ENCODE measurements at places on chromosomes 5 and 9.
A peak's percentile ranks its signal among the peaks of the same experiment; 100 is the strongest.

- DNase-seq: no peak
Observed at GRCh38 chr5:80644900-80645299, 9.6 kb upstream of the MSH3 start.

DNA sequence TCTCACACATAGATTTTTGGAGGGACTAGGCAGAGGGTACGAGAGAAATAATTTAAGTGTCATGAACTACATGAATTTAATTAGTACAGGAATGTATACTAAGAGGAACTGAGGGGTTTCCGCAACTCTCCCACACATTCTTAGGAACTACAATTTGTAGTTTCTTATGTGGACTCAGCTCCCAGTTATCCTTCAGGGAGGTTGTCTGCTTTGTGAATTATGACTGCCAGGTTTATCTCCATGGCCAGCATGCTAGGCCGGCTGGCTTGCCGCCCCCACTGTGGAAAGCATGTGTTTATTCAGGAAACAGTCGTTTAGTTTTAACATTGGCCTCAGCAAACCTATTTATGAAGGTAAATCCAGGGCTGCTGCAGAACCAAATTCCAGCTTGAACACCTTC is 415.0 kb downstream of the KCTD16 start:
- no peak for DNase-seq

DNA sequence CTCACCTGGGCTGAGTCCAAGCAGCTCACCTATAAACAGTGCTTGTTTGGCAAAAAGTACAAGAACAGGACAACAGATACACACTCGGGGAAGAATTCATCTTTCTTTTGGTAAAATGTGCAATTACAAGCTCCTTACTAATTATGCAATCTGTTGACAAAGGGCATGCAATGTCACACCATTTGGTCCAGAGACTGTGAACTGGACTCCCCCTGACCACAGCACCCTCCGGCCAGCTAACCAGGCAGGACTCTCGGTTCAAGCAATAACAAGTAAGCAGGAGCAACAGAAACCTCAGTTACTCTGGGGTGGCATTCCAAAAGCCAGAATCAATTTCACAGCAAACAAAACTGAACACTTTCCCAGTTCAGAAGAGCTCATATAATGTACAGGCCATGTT is 113.8 kb downstream of the GNAQ start:
- no peak for DNase-seq

DNA sequence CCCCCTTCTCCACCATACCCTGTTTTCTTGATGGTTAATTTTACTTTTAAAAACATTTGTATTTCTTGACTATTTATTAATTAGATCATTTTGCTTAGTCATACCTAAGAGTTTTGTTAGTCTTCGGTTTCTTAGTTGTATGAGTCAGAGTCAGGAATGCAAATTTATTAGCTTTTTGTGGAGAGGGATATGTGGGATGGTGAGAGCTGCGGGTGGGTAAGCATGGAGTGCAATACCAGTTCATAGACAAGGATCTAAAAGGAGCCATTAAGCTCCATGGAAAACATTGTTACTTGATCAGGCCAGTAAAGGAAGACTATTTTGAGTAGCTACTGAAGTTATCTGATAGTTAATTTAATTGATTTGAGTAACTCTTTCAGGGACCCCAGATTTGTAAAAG is 77.5 kb downstream of the ZSWIM6 start:
- DNase-seq: no peak

GRCh38 chr5:146340260-146341081 is 1.8 kb downstream of the POU4F3 start:
- DNase-seq: peak; percentile 81

DNA sequence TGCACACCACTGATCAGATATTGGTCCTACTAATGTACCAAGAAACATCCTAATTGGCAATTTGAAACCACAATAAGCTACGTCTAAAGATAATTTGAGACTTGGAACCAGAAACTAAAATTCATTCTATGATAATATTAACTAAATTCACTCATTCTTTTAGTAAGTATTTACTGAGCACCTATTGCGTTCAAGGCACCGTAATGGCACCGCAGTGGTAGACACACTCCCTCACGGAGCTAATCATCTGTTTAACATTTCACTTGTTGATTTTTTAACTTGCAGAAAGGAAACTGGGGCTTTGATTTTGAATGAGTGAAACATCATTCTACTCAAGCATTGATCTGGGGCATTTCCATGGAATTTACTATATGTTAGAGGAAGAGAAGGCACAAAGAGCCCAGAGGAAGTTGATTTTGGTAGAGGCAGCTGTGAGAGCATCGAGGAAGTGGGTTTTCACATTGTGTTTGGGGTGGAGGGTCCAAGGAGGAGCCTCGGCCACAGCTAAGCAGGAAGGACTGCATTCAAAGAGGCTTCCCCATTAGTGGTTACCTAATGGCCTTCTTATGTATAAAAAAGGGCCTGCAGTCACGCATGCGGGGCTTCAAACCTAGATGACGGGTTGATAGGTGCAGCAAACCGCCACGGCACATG is 7.1 kb downstream of the RAPGEF1 start:
- DNase-seq: no peak

- no peak for DNase-seq
Observed at GRCh38 chr5:33793276-33793675, 98.5 kb downstream of the ADAMTS12 start.

DNA sequence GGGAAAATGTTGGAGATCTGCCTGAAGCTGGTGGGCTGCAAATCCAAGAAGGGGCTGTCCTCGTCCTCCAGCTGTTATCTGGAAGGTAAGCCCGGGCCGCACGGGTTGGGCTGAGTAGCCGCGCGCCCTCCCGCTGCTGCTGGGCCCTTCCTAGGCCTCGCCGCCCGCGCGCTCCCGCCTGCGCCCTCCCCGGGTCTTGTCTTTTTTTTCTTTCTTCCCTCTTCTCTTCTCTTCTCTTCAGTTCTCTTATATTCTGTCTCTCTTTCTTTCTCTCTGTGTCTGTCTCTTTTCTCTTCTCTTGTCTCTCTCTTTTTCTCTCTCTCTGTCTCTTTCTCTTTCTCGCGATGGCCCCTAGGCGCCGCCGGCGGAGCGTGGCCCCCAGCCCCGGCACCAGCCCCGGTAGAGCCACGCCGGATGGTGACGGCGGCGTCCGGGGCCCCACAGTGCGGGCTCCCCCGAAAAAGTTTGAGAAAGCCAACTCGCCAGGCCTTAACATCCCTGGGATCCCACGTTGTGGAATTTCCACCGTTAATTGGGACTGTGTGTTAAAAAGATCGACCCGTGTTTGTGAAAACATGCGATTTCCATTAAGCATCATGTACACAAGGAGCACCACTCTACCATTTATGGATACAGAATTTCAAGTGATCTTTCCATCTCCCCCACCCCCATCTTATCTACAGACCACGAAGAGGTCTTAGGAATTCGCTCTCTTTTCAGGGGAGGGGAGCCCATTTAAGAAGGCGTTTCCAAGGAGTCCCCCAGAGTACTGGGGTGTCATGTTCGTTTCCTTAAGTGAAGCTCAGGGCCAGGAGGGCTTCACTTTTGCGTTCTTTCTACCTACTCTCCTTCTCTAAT is 616 bp downstream of the ABL1 start:
- peak; percentile 67 for DNase-seq

DNA sequence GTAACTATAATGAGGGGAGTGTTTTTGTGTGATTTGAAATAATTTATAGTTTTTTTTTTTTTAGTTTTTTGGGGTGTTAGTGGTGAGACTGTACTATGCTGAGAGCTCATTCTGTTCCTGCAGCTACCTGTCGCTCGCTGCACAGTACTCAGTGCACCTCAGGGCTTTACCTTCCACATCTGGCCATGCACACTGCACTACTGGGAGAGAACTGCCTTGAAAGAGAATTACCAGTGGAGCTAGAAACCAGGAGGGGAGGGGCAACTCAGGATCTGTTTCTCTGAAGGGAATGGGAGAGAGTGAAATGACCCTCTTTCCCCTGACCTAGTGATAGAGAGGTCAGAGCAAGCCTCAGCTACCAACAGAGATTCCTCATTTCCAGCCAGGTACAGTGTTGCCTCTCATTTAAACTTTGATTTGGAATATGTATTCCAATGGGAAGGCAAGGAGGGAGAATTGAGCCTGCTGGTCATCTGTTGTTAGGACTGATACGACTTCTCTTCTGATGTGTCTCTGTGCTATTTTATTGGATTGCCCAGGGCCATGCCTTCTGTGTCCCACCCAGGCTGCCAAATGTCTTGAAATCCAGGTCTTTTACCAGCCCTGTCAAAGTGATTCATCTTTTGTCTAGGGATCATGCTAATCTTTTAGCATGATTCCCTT is 8.9 kb downstream of the ATG10 start:
- DNase-seq: peak; percentile 16

GRCh38 chr5:25224316-25224982 is 579.7 kb upstream of the CDH10 start:
- DNase-seq: no peak

DNA sequence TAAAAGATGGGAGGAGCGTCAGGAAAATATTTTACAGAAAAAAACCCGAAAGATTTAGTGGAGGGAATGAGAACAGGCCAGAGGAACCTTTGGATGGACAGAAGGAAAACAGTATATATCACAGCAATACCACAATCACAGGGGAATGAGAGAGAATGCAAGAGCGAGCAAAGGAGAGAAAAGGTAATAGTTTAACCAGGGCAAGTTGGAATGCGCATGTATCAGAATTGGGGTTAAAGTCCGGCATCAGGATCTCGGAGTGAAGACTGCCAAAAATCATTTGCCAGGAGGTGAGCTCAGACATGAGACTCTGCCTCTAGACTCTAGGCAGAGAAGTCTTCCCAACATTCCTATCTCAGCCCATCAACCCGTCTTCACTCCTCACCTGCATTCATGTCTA is 36.8 kb downstream of the PCDHGC5 start:
- DNase-seq: no peak

DNA sequence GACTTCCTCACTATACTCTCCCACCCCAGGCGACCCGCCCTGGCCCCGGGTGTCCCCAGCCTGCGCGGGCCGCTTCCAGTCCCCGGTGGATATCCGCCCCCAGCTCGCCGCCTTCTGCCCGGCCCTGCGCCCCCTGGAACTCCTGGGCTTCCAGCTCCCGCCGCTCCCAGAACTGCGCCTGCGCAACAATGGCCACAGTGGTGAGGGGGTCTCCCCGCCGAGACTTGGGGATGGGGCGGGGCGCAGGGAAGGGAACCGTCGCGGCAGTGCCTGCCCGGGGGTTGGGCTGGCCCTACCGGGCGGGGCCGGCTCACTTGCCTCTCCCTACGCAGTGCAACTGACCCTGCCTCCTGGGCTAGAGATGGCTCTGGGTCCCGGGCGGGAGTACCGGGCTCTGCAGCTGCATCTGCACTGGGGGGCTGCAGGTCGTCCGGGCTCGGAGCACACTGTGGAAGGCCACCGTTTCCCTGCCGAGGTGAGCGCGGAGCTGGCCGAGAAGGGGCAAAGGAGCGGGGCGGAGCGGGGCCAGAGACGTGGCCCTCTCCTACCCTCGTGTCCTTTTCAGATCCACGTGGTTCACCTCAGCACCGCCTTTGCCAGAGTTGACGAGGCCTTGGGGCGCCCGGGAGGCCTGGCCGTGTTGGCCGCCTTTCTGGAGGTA is 2.1 kb downstream of the CA9 start:
- peak; percentile 95 for DNase-seq

DNA sequence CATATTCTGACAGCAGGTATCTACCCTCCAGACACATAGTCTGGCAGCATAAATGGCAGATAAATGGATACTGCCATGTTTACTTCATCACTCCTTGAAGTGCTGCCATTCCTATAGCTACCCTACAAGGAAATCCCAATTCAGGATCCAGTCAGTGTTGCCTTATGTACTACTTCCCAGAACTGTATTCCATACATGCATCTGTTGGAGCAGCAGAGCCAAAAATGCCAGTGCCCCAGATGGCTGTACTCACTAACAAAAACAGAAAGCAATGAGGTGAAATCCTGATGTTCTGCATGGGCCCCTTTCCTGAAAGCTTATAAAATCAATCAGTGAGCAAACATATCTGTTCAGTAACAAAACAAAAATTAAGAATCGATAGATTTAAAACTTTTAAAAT is 490.0 kb upstream of the COX7C start:
- no peak for DNase-seq

DNA sequence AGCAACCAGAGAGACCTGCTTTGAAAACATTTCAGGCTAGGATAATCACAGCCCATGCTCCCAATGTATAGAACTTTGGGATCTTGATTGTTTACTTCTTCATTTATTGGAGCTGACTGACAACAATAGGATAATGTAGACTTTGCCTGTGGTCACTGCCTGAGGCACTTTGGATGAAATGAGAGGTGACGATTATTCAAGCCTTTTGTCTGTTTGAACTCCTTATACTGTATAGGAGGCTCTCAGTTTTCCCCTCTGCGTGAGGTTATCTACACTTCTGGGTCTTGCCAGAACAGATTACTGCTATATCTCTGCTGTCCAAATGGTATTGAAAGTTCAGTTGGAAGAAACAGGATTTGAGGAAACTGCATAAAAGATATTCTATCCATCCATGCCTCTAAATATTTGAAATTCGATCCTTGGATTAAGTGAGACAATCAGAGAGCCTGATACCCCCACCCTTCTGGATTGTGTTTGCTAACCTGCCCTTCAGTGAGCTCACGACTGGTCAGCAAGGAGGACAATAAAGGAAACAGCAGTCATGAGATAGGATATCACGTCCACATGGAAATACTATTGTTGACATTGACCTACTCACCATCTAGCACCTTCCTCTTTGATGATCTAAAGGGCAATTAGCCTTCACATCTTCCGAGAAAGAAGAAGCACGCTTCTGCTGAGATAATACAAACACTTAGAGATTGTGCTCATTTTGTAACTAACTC is 98.1 kb downstream of the DOCK8 start:
- no peak for DNase-seq

- no peak for DNase-seq
Observed at GRCh38 chr5:52771343-52772039, 16.2 kb upstream of the ITGA1 start.

DNA sequence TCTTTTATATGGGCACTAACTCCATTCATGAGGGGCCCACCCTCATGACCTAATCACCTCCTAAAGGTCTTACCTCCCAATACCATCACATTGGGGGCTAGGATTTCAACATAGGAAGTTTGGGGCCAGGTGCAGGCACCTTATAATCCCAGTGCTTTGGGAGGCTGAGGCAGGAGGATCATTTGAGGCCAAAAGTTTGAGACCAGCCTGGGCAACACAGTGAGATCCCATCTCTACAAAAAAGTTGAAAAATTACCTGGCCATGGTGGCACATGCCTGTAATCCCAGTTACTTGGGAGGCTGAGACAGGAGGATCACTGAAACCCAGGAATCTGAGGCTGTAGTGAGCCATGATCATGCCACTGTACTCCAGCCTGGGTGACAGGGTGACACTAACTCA is 76.7 kb downstream of the MYO10 start:
- no peak for DNase-seq
